ENCODE measurements at places on chromosomes 7 and 10.

GRCh38 chr7:137888241-137888640 lies 41.5 kb upstream of the DGKI start:
- no peak for DNase-seq

- no peak for DNase-seq
Measured at GRCh38 chr7:3234851-3235250, 66.2 kb upstream of the SDK1 start.

DNA sequence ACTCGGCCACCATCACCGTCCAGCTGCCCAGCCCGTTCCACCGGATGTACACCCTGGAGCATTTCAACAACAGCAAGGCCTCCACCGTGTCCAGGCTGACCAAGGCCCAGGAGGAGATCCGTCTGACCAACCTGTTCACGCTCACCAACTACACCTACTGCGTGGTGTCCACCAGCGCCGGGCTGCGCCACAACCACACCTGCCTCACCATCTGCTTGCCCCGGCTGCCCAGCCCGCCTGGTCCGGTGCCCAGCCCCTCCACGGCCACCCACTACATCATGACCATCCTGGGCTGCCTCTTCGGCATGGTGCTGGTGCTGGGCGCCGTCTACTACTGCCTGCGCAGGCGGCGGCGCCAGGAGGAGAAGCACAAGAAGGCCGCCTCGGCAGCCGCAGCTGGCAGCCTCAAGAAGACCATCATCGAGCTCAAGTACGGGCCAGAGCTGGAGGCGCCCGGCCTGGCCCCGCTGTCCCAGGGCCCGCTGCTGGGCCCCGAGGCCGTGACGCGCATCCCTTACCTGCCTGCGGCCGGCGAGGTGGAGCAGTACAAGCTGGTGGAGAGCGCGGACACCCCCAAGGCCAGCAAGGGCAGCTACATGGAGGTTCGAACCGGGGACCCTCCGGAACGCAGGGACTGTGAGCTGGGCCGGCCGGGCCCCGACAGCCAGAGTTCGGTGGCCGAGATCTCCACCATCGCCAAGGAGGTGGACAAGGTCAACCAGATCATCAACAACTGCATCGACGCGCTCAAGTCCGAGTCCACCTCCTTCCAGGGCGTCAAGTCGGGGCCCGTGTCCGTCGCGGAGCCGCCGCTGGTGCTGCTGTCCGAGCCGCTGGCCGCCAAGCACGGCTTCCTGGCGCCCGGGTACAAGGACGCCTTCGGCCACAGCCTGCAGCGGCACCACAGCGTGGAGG lies 75.8 kb downstream of the ELFN1 start:
- no peak for DNase-seq

GRCh38 chr7:902996-903395 lies 26.6 kb downstream of the GET4 start:
- no peak for DNase-seq

DNA sequence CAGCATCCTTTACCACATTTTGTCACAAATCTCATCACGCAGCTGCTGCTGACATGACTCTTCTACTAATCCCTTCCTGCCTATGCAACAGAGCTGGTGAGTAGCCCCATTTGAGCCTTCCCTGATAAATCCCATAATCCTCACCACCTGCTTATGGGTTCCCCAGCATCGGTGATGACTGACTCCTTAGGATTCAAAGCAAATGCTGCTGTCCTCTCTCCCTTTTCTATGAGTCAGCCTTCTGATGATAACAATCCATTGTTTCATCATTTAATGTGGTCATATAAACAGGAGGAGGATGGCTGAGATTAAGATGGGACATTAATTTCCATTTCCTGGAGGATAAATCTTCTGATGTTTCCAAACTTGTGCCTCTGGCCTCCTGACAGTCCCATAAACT lies 73.4 kb downstream of the SORCS1 start:
- DNase-seq: no peak

GRCh38 chr7:128005117-128005516 lies 26.1 kb downstream of the LRRC4 start:
- DNase-seq: no peak

DNA sequence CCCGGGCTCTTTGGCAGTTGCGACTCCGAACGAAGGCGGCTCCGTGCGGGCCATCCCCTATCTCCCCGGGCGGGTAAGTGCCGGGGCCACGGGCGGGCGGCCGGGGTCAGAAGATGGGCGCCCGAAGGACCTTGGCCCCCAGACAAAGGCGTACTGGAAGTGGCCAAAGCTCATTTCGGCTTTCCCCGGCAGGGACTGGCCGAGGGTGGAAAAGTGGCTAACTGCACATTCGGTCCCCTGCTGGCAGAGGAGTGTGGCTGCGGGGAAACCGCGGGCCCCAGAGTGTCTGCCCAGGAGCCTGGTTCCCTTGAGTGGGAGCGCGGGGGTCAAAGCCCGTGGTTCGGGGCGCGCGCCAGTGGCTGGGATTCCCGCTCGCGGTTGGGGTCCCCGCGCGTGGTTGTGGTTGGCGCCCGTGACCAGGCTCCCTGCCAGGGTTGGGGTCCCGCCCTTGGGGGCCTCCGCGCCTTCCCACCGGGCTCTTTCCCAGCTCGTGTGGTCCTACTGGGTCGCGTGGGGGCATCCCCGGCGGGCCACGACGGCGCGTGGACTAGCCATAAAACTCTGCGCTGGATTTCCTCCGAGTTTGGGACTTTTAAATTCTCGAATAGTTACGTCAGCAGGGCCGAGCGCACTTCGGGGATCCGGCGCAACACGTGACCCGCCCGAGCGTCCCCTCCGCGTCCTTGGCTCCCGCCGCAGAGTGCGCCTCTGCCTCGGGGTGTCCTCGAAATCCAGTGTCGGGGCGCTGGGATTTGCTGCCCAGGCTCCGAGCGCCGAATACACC lies 124.4 kb downstream of the TACC2 start:
- no peak for DNase-seq

- no peak for DNase-seq
Measured at GRCh38 chr7:46292741-46293140, 371.7 kb upstream of the IGFBP3 start.

DNA sequence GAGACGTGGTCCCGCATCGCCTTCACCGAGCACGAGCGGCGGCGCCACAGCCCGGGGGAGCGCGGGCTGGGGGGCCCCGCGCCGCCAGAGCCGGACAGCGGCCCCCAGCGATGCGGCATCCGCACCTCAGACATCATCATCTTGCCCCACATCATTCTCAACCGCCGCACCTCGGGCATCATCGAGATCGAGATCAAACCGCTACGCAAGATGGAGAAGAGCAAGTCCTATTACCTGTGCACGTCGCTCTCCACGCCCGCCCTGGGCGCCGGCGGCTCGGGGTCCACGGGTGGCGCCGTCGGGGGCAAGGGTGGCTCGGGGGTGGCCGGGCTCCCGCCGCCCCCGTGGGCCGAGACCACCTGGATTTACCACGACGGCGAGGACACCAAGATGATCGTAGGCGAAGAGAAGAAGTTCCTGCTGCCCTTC lies 737 bp downstream of the CNNM2 start:
- DNase-seq: peak; percentile 79

DNA sequence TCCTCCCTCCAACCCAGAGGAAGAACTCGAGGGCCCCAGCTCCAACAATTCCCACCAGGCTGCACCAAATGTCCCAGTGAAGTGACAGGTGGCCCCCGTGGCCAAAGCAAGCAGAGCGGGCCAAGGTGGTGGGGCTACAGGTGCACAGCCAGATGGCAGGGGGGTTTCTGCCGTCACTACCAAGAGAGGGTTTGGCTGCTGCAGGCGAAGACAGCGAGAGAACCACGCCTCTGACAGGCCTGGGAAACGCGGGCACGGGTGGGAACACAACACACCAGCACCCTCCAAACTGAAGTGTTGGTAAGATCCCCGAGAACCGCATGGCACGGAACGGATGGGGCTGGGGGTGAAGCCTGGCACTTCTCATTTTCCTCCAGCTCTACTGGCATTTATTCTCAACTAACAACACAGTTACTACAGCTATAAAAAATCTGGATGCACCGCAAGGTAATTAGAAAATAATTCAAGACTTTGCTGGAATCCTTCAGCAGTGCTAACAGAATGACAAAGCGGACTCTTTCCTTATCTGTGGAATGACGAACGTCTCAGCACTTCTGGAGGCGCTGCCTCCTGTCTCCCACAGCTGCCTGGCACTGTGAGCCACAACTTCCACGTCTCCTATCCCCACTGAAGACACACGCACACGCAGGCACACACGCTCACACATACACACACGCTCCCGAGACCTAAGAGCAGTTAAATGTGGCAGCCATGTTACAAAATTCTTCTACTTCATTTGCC lies 167.9 kb downstream of the TCERG1L start:
- no peak for DNase-seq

DNA sequence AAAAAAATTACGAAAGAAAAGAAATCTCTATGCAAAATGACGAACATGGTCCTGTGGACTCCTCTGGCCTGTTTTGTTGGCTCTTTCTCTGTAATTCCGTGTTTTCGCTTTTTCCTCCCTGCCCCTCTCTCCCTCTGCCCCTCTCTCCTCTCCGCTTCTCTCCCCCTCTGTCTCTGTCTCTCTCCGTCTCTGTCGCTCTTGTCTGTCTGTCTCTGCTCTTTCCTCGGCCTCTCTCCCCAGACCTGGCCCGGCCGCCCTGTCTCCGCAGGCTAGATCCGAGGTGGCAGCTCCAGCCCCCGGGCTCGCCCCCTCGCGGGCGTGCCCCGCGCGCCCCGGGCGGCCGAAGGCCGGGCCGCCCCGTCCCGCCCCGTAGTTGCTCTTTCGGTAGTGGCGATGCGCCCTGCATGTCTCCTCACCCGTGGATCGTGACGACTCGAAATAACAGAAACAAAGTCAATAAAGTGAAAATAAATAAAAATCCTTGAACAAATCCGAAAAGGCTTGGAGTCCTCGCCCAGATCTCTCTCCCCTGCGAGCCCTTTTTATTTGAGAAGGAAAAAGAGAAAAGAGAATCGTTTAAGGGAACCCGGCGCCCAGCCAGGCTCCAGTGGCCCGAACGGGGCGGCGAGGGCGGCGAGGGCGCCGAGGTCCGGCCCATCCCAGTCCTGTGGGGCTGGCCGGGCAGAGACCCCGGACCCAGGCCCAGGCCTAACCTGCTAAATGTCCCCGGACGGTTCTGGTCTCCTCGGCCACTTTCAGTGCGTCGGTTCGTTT lies 83.5 kb upstream of the SLF2 start:
- DNase-seq: no peak

Measured in activated effector memory CD4-positive, alpha-beta T cell treated with anti-CD3 and anti-CD28 coated beads, Interleukin-2, amount 50 U/mL, for 16 hours (primary cell).